ENCODE measurements at places on chromosomes 5 and 9. TPM values are rescaled to one million over a fixed set of nuclear protein-coding genes. Genes with fewer than 3 reads are reported as not detected.

The ASPN gene
- 22.5 TPM for total RNA-seq

- DNase-seq = no peak
These were observed 45.2 kb downstream of the RABGAP1 start for GRCh38 chr9:122986010-122986409.

The CDH12 gene
- not detected for total RNA-seq

GRCh38 chr5:17221843-17222636 lies 4.6 kb downstream of the BASP1 start:
- no peak for DNase-seq

DNA sequence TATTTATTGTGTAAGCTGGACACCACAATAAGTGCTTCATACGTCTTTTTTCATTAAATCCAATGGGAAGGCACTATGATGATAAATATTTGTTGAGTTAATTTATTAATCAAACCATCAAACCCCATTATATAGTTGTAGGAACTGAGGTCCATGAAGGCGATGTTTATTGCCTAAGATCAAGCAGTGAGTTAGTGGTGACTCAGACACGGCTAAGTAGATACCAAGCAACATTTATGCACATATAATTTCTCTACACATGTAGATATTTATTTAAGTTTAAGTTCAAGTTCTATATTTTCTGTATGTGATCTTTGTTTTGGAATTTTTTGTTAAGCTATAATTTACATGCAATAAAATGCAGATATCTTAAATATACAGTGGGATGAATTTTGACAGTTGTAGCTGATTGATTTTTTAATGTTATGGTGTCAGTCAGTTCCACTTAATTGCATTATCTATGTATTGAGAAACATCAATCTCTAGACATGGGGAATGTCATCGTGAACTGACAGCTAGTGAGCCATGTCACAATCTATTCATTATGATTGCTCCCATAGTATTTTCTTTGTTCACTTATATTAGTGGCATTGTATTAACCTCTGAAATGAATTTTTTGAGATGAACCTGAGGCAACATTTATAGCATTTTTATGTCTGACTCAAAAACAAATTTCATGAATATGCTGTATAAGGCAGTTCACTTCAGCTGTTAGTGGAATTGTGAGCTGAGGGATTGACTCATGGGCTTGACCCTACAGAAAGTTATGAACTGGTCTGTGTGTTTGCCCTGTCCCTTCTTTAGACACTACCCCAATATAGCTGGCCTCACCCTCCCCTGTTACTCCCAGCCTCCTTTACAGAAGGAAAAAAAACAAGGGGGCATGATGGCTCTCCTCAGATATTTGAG lies 11.9 kb upstream of the GARNL3 start:
- no peak for DNase-seq
